ENCODE measurements at places on chromosomes 3 and 15. TPM values are rescaled to one million over a fixed set of nuclear protein-coding genes. Genes with fewer than 3 reads are reported as not detected.

ACKR2 gene
- total RNA-seq: 6.3 TPM

DNA sequence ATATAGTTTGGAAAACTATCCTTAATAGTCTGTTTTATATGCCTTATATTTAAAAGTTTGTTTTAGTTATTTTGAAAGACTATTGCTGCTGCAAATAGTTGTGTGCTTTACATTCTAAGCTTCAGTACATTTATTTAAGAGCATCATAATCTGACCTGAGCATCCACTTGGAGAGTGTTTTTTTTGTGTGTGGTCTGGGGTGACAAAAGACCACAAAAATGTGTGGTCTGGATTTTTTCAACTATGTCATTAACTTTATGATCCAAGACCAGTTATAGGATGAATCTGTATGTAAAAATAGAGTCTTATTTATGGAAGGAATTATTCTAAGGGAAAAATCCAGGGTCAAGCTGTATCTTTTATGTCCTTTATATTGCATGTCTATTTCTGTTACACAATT lies 77.4 kb downstream of the SLTM start:
- H3K27me3 ChIP-seq: no peaks in the 10 kb centered on the region
- H3K4me1 ChIP-seq: no peaks in the 10 kb centered on the region

GRCh38 chr3:458124-458523 lies 261.6 kb downstream of the CHL1 start:
- no peaks in the 10 kb centered on the region for H3K27me3 ChIP-seq
- no peaks in the 10 kb centered on the region for H3K4me1 ChIP-seq
- H3K27ac ChIP-seq: no peak overlapping the region
- no peaks in the 10 kb centered on the region for H3K36me3 ChIP-seq
- no peak overlapping the region for H3K4me3 ChIP-seq
- DNase-seq: no peak

- H3K27ac ChIP-seq: no peak overlapping the region
- DNase-seq: no peak
- no peaks in the 10 kb centered on the region for H3K36me3 ChIP-seq
Measured at GRCh38 chr3:105152987-105153386, 213.7 kb upstream of the ALCAM start.
